ENCODE measurements at places on chromosomes 1 and 21.

GRCh38 chr1:100440075-100440809 lies 87.9 kb downstream of the CDC14A start:
- peak; percentile 36 for DNase-seq

DNA sequence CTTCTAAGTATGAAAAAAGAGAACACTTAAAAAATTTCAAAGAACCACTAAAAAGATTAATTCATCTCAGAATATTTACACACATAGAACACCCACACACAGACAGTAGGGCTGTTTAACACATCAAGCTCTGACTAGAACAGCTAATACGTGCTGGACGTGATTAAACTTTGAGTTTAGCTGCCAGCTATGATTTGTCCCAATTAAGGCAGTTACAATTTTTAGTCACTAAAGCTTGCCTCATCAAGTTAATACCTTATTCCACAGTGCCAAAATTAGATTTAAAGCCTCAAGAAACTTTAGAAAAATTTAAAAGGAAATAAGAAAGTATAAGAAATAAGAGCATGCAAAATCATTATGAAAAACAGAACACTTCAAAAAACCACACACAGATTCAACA lies 18.9 kb downstream of the SLC16A1 start:
- DNase-seq = no peak

DNA sequence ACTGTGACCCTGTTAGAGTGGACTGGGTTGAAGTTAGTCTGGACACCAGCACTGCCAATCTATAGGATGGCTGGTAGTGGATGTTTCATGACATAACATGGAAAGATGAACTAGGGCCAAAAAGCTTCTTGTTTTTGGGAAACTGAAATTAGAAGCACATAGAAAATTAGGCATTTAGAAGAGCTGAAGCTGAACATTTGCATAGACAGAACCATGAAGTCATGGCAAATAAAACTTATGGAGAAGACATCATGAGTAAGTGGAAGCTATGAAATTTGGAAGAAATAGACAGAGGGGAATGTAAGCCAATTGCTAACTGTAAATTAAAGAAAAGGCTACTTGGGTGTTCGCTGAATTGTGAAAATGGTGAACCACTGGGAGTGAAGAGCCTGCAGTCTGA lies 2.7 kb upstream of the S100A11 start:
- no peak for DNase-seq

GRCh38 chr1:198672124-198672523 lies 33.3 kb downstream of the PTPRC start:
- no peak for DNase-seq

- DNase-seq = peak; percentile 22
Measured at GRCh38 chr1:35030756-35031446, 844 bp downstream of the ZMYM6 start.

- no peak for DNase-seq
Measured at GRCh38 chr1:179251675-179252074, 22.2 kb upstream of the ABL2 start.

- no peak for DNase-seq
Measured at GRCh38 chr1:199678771-199679170, 348.7 kb upstream of the NR5A2 start.

- DNase-seq = no peak
Measured at GRCh38 chr1:93442741-93443140, 5.2 kb upstream of the FNBP1L start.

DNA sequence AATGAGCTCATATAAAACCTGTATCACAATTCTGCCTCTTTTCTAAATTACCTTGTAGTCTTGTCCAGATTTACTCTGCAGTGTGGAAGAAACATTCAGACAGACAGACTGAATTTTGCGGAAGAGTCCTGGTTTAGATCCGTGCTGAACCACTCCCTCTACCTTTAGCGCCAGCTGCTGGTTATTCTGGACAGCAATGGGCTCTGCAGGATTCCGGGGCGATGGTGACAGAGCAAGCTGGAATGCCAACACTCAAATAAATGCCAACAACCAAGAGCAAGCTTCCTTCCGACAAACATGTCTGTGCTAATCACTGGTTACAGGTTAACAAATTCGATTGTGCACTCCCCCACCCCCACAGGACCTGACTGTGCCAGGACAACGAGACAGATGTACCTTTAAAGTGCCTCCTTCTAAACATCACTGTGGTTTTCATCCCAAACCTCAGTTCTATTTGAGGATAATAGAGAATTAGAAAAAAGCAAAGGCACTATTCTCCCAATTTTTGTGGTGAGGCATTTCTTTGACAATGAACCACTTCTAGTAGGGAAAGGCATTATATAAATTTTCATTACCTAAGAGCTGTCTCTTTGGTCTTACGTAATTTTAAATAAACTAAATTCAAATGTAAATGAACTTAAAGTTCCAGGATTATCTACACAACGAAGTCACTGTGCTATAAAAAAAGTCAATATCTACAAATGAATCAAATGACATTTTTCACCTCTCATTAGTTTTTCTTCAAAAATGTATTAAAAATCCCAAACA lies 90.4 kb downstream of the INTS7 start:
- no peak for DNase-seq

DNA sequence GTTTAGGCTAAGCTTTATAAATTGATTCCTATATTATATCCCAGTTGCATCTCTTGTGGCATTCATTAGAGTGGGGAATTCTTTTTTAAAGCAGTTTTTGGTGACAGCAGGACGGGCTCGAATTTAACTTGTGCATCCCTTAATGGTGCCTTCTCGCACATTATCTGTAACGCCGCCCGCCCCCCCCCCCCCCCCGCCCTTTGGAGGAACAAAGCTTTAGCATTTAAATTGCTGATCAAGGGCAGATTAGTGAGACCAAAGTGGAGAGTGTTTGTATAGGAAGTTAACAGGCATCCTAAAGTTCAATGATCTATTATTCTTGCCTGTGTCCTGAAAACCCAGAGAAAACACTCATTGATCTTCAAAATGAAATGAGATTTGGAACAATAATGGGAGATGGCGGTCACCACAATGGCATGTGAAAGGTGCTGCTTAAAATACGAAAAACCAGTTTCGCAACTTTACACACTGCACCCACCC lies 2.2 kb downstream of the LMO4 start:
- no peak for DNase-seq

DNA sequence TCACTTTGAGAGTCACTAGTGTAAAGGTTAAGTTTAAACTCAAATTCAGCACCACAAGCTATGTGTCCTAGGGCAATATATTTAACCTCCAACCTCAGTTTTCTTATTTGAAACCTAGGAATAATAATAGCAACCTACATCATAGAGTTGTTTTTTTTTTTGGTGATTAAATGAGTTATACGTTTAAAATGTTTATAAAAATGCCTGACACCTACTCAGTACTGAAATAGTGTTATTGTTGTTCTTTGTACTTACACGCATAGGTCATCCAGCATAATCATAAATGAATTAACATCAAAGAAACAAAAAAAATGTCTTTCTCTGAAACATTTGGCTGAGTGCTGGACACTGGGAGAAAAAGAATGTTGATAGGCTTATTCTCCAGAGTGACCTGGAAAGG lies 266.8 kb upstream of the PRMT6 start:
- DNase-seq = no peak

DNA sequence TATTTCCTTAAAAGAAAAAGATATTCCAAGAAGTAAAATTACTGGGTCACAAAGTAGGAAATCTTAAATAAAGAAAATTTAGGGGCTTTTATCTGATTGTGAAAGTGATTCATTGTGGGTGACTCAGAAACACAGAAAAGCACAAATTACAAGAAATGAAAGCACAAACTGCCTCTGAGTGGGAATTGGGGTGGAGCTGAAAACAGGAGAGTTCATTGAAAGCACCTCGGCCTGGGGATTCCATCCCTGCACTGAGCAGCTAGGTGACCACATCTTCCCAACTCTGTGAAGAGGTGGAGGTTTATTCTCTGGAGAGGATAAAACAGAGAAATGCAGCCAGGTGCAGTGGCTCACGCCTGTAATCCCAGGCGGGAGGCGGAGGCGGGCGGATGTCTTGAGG lies 7.4 kb downstream of the GJA4 start:
- DNase-seq = no peak

GRCh38 chr1:201582705-201583442 lies 43.9 kb downstream of the NAV1 start:
- no peak for DNase-seq

GRCh38 chr1:100769906-100770646 lies 50.5 kb downstream of the VCAM1 start:
- no peak for DNase-seq

- no peak for DNase-seq
Measured at GRCh38 chr1:160207771-160208556, 2.8 kb downstream of the PEA15 start.

- peak; percentile 42 for DNase-seq
Measured at GRCh38 chr1:156295391-156295947, at the start of gene GLMP. TSS of gene GLMP (minus strand) at chr1:156295679. CDS start at chr1:156295645, 34 bp downstream.

DNA sequence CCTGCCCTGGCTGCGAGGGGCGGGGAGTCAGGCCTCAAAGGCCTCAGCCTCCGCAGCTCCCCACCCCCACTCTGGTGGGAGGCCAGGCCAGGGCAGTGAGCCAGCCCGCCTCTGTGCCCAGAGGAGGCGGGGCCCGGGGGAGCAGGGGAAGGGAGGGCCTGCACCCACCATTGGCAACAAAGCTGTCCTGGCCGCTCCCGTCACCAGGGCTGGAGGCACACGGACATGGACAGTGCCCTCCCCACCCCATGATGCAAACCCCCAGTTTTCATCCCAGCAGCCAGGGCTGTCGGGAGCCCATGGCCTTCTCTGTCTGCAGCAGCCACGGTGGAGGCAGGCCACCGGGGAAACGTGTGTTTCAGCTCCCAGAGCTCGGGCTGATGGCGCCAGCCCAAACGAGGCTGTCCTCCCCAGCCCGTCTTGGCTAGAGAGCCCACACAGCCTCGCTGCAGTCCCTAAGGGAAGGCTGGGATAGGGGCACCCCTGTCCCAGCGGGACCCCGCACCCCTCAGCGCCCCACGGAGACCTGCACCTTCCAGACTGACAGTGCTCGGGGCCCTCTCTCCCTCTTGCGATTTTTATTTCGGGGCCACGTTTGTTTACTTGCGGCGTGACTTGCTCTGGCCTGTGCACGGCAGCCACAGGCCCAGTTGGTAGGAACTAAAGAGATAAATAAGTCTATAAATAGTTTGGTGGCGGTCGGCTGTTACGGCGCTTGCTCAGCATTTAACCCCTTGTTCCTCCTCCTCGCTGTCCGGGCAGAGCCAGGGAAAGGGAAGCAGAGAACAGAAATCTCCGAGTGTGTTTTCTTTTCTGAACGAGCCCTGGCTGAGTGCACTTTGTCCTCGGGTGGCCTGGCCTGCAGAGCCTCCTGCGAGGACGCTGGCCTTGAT lies 101.8 kb downstream of the PRDM16 start:
- DNase-seq = no peak

GRCh38 chr1:56074007-56074651 lies 505.2 kb downstream of the PLPP3 start:
- no peak for DNase-seq

GRCh38 chr1:204172404-204173029 lies 6.4 kb upstream of the REN start:
- DNase-seq = no peak

GRCh38 chr1:205128050-205128449 lies 6.3 kb upstream of the RBBP5 start:
- DNase-seq = no peak

DNA sequence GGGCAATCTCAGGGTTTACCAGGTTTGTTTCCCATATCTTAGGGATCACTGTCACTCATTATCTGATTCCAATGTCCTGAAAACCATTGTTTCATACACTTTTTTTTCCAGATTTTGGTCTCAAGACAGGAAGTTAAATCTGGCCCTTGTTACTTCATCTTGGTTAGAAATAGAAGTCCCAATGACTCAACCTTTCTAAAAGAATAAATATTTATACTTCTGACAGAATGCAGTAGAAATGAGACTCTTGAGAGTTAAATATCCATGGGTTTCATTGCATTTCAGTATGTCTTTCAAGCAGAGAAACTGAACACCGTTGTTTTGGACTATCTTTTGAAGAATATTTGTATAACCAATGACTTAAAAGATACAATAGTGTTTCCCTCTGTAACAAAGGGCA lies 19.8 kb upstream of the VCAM1 start:
- no peak for DNase-seq

- DNase-seq = no peak
Measured at GRCh38 chr1:180935326-180936109, 22.8 kb downstream of the KIAA1614 start.

- no peak for DNase-seq
Measured at GRCh38 chr21:42007356-42007940, 2.7 kb downstream of the ZBTB21 start.

- DNase-seq = no peak
Measured at GRCh38 chr21:33931799-33932390, 16.3 kb upstream of the ATP5PO start.

- no peak for DNase-seq
Measured at GRCh38 chr21:20999659-21000058, 1.4 kb downstream of the NCAM2 start.

DNA sequence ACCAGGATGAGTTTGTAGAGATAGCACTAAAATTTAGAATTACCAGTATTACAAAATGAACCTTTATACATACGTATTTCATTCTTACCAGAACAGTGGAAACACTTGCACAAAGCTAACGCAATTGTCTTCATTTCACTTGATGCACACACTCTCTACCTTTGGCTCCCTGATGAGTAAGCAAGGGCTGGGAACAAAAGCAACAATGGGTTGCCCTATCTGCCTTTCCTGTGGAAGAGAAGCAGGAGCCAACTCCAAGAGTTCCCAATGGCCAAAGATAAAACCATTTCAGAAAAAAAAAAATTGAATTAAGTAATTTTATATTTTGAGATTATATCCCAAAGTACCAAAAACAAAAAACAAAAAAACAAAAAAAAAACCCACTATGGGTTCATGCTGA lies 344.1 kb upstream of the GREM2 start:
- DNase-seq = no peak

- no peak for DNase-seq
Measured at GRCh38 chr1:234840843-234841242, 230.9 kb upstream of the IRF2BP2 start.

DNA sequence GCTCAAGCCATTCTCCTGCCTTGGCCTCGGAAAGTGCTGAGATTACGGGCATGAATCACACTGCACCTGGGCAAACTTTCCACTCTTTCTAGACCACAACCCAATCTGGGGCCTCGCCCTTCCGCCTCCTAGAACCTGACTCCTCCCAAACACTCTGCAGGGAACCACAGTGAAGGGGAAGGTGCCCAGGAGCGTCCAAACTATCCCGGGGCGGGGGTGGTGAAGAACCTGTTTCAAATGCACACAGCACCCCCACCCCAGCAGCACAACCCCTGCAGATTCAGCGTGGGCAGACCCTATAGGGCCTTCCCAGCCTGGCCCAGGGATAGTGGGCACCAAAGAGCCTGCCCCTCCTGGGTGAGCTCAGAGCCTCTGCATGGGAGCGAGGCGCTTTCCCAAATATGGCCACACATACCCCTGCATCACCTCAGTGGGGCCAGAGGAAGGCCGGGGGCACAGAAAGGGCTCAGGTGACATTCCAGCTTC lies 86.9 kb downstream of the STUM start:
- no peak for DNase-seq

DNA sequence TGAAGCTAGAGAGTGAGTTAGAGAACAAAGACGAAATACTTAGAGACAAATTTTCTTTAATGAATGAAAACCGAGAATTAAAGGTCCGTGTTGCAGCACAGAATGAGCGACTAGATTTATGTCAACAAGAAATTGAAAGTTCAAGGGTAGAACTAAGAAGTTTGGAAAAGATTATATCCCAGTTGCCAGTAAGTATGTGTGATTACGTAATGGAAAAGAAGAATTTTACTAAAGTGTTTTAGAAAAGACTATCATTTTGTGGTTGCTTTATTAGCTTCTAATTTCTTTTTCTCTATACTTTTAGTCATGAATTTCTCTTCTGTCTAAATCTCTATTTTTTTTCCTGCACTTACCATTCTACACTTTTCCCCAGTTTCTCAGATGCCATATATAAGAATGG lies 26.7 kb downstream of the CCDC18 start:
- no peak for DNase-seq

- no peak for DNase-seq
Measured at GRCh38 chr21:38769191-38769780, 36.4 kb upstream of the ETS2 start.
